ENCODE measurements at places on chromosomes 5 and 9.

GRCh38 chr9:14958989-14959388, 48.8 kb upstream of the FREM1 start:
- DNase-seq: no peak

- DNase-seq: no peak
Measured at GRCh38 chr9:5696884-5697283, 68.0 kb downstream of the RIC1 start.

DNA sequence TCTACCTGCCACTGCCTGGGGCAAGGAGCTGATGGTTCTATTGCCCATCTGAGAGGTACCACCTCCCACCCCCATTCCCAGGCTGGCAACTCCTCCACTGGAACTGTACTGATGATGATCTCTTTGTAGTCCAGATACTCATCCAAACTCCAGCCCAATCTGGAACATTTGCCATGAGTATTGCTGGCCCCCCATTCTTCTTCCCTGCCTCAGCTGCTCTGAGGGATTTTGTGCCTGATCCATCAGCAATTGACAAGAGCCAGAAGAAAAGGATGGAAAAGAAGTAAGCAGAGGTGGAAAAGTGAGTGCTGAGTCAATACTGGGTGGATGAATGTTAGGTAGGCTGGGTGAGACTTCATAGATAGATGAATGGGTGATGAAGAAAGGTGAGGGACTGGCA, 101.2 kb downstream of the NMUR2 start:
- no peak for DNase-seq

GRCh38 chr5:10682801-10683525, 78.1 kb downstream of the DAP start:
- no peak for DNase-seq

DNA sequence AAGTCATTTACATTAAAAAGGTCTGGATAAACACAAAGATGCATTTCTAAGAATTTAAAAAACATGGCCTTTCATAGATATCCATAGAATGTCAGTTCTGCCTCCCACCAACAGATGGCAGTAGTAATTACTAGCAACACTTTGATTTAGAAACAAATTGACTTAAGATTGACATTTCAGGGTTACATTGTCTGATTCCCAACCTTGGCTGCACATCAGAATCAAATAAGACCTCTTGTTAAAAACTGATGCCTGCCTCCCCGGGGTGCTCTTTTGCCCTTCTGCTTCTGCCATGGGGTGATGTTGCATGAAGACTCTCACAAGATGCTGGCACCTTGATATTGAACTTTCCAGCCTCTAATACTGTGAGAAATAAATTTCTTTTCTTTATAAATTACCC, 146.2 kb upstream of the GPR151 start:
- DNase-seq: no peak

GRCh38 chr5:5318426-5319190, 103.9 kb upstream of the ICE1 start:
- no peak for DNase-seq

DNA sequence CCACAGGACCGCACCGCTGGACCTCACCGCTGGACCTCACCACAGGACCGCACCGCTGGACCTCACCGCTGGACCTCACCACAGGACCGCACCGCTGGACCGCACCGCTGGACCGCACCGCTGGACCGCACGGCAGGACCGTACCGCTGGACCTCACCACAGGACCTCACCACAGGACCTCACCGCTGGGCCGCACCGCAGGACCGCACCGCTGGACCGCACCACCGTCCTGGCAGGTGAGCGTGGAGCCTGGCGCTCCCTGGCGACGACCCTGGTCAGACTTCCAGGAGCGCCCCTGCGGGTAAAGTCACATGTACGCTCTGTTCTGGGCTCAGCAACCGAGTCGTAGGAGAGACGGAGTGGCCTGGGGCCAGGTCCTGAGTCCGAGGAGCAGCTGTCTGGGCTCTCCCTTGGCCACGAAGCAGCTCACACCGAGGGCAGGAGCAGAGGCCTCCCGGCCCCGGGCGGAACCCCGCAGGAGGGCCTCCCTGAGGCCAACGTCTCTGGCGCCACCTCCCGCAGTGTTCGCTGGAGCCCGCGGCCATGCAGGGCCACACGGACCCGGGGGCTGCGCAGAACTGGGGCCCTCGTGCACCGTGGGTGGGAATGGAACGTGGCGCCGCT, 30.5 kb downstream of the MRPL36 start:
- DNase-seq: peak; percentile 24

GRCh38 chr5:139749242-139749641, 46.4 kb upstream of the PSD2 start:
- DNase-seq: no peak

GRCh38 chr9:1434052-1434767, 384.1 kb downstream of the DMRT2 start:
- no peak for DNase-seq
